ENCODE measurements at places on chromosomes 7 and 10. TPM values are rescaled to one million over a fixed set of nuclear protein-coding genes. Genes with fewer than 3 reads are reported as not detected.

GRCh38 chr10:103733045-103733419 lies 122.3 kb downstream of the SH3PXD2A start:
- peak; percentile 8 for DNase-seq

- no peak for DNase-seq
These were observed 76.8 kb downstream of the DIP2C start for GRCh38 chr10:612696-613095.

GRCh38 chr10:44860811-44861736 lies 50.1 kb upstream of the TMEM72 start:
- no peak for DNase-seq

COPG2 gene
- 9.4 TPM for total RNA-seq

DNA sequence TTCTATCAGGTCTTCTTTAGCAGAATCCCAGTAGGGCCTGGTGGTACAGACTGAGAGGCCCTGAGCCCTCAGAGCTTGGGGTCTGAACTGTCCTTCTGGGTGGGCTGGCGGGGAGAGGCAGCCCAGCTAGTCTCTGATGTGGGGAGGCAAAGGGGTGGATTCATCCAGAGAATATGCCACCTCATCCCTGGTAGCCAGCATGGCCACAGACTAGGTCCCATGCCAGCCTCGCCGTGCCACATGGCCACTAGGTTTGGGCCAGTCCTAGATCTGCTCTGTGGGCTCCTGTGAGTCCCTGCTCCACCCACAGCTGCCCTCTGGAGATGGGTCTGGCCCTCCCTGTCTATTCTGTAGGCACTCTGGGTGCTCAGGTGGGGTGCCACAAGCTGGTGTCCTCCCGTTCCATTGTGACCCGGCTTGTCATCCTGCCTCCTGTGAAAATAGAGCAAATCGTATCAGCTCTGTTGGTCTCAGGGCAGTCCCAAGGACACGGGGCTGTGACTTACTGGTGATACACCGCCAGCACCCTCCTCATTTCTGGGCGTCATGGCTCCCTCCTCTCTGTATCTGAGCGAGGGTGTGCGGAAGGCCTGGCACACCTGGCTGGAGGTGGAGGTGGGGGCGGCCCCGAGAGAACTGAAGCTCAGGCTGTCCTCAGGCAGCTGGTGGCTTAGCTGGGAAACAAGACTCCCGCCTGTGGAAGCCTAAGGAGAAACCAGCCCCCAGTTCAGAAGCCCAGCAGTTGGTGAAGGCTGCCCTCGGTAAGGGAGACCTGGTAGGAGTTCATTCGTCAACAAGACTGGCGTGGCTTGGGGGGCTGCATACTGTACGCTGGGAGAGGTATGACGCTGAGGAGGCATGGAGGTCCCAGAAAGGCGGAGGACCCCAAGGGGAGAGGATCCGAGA lies 33.3 kb downstream of the UNC5B start:
- no peak for DNase-seq

- peak; percentile 4 for DNase-seq
These were observed 998.7 kb downstream of the LRMDA start for GRCh38 chr10:76430061-76430645.

- peak; percentile 31 for DNase-seq
These were observed 90.9 kb upstream of the PIP4K2A start for GRCh38 chr10:22805304-22805703.

GRCh38 chr10:9944690-9945089 lies 1073.0 kb upstream of the CELF2 start:
- DNase-seq, result no peak

DNA sequence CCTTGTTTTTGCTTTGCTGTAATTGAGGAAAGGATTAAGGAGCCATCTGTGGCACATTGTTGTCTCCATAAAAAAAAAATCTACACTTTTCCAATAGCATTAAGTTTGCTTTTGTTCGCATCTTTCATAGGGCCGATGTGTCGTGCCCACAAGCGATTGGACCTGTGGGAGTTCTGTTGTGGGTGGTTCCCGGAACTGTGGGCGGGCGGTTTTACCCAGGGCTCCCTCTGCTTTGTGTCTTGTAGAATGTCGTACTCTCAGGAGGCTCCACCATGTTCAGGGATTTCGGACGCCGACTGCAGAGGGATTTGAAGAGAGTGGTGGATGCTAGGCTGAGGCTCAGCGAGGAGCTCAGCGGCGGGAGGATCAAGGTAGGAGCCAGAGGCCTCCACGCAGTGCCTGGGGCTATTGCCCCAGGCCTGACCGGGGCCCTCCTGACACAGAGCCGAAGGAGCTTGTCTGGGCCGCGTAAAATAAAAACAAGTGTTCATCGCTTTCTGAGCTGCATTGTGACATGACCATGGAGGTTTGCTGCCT lies 92.4 kb downstream of the ACTR3B start:
- no peak for DNase-seq

GRCh38 chr7:49091519-49091918 lies 167.2 kb downstream of the CDC14C start:
- DNase-seq, result no peak

- no peak for DNase-seq
These were observed 126.0 kb upstream of the WNT16 start for GRCh38 chr7:121202834-121203233.

PTEN gene
- 76.9 TPM for total RNA-seq

GRCh38 chr10:26385443-26385842 lies 52.7 kb upstream of the APBB1IP start:
- no peak for DNase-seq

DNA sequence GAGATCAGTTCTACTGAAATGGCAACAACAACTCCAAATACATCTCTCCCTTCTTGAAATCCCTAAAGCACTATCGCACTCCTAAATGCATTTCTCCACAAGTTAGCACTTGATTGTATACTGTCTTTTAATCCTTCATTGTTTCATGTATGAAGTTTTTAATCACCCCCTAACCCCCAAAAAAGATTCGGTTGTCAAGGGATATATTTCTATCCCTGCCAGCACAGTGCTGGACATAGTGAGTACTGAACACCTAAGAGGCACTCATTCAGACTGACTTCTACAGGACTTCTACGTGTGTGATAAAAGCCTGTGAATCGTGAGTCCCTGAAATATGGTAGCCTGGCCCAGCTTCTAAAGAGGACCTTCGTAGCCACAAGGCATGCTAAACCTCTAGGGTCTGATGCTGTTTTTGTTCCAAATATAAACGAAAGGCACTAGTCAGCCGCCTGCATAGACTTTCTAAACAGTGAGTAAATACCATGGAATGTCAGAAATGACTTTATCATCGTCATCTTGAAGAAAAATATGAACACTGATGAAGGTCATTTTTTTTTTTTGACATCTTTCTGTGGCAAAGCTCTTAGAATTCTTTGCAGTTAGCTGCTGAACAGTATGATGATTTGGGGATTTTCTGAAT lies 14.6 kb upstream of the ZSCAN21 start:
- peak; percentile 46 for DNase-seq

GRCh38 chr10:77771450-77771849 lies 133.8 kb upstream of the KCNMA1 start:
- no peak for DNase-seq

- DNase-seq, result no peak
These were observed 716.5 kb downstream of the INHBA start for GRCh38 chr7:40986351-40986873.

DNA sequence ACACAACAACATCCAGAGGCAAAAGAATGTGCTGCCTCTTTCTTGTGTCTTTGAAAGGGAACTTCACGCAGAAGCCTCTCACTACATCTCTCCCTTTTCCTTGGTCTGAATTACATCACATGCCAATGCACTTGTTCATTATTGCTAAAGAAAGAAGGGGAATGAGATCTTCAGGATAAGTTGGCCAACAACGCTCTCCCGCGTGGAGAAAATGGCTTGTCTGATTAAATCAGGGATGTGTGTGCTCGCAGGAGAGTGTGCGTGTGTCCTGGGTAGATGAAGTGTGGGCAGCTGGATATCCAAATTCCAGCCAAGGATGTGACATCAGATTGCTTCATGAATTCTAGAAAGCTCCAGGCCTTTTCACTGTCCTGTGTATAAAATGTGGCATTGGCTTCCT lies 541.6 kb upstream of the FZD8 start:
- DNase-seq, result no peak

ZNF503 gene
- total RNA-seq, result 2.7 TPM

FGF8 gene
- total RNA-seq, result 0.39 TPM

GRCh38 chr10:44985175-44985681 lies 6.6 kb upstream of the DEPP1 start:
- peak; percentile 95 for DNase-seq

DNA sequence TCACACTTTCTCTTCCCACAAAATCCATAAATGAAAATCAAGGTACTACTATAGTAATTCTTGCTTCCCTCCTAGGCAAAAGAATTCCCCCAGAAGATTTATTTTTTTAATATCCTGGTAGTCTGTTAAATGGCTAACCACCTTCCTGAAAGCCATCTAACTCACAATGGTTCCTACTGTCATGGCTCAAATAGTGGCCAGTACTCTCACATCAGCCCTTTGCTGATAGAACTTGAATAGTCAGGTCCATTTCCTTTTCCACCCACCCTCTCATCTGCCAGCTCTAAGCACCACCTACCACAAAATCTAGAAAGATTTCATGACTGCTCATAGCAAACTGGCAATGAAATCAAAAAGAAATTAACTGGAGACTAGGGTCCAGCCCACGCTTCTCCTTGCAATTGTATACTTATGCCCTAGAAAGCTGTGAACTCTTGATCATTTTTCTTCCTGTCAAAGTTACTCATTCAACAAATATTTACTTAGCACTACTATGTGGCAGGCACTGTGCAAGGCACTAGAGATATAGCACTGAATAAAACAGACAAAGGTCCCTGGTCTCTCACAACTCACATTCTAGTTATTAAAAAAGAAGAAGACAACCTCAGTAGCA lies 60.4 kb downstream of the ARMH3 start:
- DNase-seq, result peak; percentile 52

DNA sequence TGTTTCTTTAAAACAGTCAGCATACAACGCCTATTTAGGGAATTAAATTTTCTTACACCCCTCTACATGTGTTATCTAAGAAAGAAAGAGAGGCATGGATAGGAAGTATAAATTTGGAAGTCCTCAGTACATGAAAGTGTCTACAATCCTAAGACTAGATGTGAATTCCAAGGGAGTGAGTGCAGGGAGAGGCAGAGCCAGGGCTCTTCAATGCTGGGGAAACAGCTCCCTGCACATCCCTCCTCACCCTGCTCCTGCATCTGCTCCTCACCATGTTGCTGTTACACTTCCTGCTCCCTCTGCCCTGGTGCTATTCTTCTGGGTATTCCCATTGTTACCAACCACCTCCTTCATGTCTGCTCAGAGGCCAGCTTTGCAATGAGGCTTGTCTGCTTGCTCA lies 229.1 kb upstream of the AKR1E2 start:
- no peak for DNase-seq

DNA sequence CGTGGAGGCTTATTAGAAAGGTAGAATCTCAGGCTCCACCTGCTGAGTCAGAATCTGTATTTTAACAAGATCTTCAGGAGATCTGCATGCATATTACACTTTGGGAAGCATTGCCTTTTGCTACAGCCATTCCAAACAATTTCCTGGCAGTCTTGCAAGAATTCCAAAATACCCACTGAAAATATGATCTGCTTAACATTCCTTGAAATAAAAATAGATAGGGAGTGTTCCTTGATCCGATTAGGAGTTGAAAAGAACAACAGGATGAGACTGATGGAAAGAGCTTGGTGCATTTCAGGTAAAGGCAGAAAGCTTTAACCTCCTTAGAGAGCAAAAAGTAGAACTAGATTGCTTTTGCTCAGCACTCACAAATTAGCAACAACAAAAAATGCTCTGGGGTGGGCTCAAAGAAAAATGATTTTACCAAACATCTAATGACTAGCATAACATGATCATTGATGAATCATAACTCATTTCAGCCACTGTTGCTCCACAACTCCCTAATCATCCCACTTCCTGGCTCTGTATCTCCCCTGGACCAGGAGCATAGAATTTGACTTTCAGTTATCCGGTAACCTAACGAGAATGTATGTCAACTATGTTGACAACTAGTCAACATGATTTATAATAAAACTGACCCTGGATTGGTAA lies 115.2 kb downstream of the RNLS start:
- no peak for DNase-seq

DNA sequence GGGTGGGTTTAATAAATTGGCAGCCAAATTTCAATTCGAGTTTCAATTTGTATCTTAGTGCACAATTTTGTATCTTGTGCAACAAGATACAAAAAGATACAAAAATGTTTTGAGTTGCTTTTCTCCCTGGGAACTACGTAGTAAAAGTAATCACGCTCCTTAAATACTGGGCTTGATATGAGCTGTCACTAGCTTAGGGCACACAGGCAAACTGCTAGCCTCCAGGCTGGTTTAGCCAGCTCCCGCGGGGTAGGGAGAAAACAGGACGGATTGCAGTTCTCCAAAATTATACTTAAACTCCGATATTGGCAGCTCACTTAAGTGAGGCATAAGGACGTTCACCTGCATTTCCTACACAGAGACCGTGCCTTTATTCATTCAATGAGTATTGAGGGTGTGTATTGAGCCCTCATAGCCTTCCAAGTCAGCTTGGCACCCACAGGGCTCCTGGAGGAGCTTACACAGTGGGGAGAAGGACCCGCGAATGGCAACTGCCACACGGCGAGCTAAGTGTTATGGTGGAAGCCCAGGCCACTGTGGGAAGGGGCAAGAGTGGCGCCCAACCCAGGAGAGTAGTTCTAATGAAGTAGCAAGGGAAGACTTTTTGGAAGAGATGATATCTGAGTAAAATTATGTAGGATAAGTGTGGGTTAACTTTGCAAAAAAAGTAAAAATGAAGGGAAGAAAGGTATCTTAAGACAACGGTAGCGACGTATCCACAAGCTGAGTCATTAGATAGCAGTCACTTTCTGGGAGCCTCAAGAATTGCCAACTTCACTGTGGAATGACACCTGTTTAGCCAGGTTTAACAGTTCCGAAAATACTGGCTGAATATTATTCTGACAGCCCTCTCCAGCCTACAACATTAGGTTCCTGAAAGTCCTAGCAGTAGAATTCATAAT lies 1.6 kb upstream of the EPC1 start:
- no peak for DNase-seq

UCN3 gene
- total RNA-seq, result not detected

DNA sequence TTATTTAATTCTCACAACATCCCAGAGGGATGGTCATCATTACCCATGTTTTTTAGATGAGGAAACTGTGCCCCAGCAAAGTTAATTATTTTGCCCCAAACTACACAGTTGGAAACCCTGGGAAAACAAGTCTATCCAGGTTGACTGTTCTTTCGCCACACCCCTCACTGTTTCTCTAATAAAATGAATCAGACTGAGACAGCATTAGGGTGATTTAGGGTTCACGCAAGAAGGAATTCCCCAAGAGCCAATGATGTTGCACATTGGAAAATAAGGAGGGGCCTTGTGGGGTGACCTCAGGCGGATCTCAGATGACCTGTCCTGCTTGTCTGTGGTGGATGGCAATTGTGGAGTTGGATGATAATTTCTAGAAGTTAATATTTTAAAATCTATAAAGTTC lies 135.7 kb upstream of the TBX20 start:
- no peak for DNase-seq

WDR37 gene
- total RNA-seq, result 25.5 TPM

GRCh38 chr10:80324891-80325364 lies 31.6 kb downstream of the DYDC1 start:
- no peak for DNase-seq

FAM53B gene
- 17.2 TPM for total RNA-seq

GRCh38 chr7:135186261-135186540 lies 15.7 kb upstream of the CYREN start:
- DNase-seq, result no peak
